Stimulated activated CD8-positive, alpha-beta memory T cell treated with anti-CD3 and anti-CD28 coated beads, Interleukin-7, amount 100 ng/mL, for 1 hour (primary cell): ENCODE measurements at places on chromosomes 3 and 15.

- DNase-seq: no peak
These were observed 99.2 kb downstream of the SLMAP start for GRCh38 chr3:57855281-57855680.

GRCh38 chr3:123202451-123202850 lies 708 bp downstream of the SEC22A start:
- DNase-seq: no peak

- no peak for DNase-seq
These were observed 49.7 kb downstream of the RAB11A start for GRCh38 chr15:65918945-65919344.

GRCh38 chr3:7205535-7205934 lies 344.6 kb downstream of the GRM7 start:
- no peak for DNase-seq

GRCh38 chr3:71497367-71497897 lies 86.1 kb downstream of the FOXP1 start:
- no peak for DNase-seq

GRCh38 chr3:5343459-5343858 lies 156.0 kb downstream of the EDEM1 start:
- DNase-seq: no peak

- no peak for DNase-seq
These were observed 110.4 kb downstream of the TMEM266 start for GRCh38 chr15:76169911-76170800.

GRCh38 chr15:64455961-64456371 lies 4.4 kb upstream of the ZNF609 start:
- no peak for DNase-seq

- no peak for DNase-seq
These were observed 11.6 kb downstream of the THBS1 start for GRCh38 chr15:39592500-39592899.

- no peak for DNase-seq
These were observed 290.0 kb upstream of the PLSCR5 start for GRCh38 chr3:146895026-146895749.

DNA sequence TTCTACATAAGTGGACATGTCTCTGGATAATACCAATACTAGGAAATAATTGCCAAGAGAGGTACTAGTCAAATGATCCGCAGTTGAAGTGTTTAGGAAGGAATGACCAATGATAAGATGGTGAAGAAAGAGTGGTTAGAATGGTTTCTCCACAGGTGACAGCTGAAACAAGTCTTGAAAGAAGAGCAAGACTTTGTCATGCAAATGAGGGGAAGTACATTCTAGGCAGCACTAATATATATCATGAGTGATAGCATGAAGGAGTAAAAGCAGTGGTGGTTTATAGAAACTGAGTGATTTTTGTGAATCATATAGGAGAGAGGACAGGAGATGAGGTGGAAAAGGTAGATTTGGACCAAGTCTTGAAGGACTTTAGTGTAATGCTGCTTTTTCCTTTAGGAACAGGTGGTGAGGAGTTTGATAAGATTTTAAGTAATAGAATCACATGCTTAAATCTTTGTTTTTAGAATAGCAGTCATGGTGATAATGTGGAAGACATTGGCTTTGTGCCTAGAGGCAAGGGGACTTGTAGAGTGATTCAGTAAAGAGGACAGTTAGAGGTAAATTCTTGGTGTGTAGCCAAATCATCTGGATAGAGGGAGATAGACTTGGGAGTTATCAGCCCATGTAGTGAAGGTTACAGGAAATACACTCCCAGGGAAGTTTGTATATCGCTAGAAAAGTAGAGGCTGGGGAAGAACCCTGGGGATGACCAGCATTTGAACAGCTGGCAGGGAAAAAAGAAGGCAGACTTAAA lies 31.9 kb downstream of the SLMAP start:
- no peak for DNase-seq

GRCh38 chr3:7999384-7999783 lies 502.2 kb upstream of the LMCD1 start:
- DNase-seq: no peak

DNA sequence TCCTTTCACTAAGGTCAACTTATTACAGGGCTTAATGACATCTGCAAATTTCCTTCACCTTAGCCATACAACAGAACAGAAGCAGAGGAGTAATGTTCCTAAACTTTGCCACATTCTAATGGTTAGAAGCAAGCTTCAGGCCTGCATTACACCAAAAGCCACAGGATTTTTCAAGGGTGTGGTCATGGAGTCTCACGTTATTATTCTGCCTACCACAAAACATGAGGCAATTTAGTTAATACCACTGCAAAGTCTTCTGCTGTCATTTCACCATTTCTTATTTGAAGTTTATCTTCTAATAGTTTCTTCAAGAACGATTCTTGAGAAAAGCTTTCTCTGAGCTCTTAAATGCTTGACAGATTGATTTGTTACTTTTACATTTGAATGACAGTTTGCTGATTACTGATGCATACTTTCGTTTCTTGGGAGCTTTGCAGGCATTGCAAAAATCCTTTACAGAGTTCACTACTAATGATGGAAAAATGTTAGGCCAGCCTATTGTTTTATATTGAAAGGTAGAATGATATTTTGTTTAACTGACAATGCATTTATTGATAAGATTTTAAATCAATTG lies 1257.1 kb downstream of the NSUN3 start:
- no peak for DNase-seq
